NCI-H1105 treated with DMSO at 0.1 percent for 48 hours (cell line): ENCODE measurements at places on chromosomes 16 and 17.

GRCh38 chr16:83937922-83938885 is 14.8 kb upstream of the OSGIN1 start:
- DNase-seq: no peak

- DNase-seq: peak; percentile 97
Measured at GRCh38 chr16:48680881-48681280, 70.9 kb upstream of the N4BP1 start.

DNA sequence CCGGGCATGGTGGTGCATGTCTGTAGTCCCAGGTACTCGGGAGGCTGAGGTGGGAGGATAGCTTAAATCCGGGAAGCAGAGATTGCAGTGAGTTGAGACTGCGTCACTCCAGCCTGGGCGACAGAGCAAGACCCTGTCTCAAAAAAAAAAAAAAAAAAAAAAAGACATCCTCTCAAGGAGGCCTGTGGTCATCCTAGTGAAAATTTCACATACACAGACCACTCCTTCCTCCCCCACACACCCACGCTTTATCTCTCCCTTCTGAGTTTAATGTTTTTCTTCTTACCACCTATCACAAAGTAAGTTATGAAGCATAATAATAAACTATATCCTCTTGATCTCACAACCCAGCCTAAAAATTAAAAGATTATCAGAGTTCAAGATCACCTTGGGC is 1.3 kb upstream of the NOL11 start:
- no peak for DNase-seq

GRCh38 chr16:84062734-84063640 is 20.4 kb upstream of the SLC38A8 start:
- peak; percentile 29 for DNase-seq
